Gastrocnemius medialis (tissue), 4 donors: ENCODE measurements at places on chromosomes 16 and 17.

- no peak for DNase-seq
These were observed 64.2 kb upstream of the COX10 start for GRCh38 chr17:14004927-14005620.

DNA sequence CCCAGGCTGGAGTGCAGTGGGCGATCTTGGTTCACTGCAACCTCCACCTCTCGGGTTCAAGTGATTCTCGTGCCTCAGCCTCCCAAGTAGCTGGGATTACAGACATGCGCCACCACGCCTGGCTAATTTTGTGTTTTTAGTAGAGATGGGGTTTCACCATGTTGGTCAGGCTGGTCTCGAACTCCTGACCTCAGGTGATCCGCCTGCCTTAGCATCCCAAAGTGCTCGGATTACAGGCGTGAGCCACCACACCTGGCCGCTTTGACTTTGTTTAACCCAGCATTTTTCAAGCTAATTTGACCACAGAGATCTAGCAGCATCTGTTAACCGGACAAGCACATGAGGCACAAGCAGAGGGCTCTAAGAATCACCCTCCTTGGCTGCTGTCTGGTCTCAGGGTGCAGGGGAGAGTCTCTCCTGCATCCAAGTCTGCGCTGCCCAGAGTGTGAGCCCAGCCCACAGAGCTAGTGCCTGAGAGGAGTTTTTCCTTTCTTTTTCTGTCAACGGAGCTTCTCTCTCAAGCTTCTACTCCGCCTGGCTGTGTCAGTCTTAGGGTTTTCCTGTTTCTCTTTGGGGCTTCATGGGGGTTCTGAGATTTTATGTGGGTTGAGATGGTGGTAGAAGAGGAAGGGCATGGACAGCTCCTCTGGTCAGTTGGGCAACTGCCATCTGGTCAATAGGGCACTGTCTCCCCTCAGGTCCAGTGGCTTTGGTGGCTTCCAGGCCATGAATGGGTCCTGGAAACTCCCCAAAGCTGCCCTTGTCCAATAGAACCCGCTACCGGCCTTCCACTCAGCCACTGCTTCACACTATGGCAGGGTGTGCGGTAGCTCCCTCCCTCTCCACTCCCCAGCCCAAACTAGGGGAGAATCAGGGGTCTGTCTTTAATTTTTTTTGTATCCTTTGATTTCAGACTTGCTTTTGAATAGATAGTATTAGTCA is 59.6 kb downstream of the TNFRSF13B start:
- DNase-seq = no peak

DNA sequence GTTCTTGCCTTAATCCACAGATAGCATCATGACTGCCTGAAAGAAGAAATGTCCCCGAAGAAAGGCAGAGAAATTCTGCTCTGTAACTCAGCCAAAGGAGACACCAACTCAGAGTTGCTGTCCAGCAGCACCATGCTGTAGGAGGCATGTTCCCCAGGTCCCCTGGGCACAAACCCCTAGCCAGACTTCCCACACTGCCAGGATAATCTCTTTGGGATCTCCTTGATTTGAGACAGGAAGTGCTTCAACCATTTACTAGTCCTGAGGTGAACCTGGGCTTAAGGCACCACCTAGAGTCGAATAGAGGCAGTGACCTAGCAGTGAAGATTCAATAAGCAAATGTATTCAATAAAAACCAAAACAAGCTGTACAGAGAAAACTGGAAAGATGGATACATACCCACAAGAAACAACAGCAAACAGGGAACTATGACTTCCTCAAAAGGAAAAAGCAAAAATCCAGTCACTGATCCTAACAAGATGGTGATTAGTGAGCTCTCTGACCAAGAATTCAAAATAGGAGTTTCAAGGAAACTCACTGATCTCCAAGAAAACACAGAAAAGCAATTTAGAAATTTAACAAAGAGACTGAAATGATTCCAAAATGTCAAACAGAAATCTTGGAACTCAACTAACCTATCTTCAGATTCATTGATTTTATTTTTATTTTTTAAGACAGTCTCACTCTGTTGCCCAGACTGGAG is 5.7 kb downstream of the OR4D2 start:
- no peak for DNase-seq

DNA sequence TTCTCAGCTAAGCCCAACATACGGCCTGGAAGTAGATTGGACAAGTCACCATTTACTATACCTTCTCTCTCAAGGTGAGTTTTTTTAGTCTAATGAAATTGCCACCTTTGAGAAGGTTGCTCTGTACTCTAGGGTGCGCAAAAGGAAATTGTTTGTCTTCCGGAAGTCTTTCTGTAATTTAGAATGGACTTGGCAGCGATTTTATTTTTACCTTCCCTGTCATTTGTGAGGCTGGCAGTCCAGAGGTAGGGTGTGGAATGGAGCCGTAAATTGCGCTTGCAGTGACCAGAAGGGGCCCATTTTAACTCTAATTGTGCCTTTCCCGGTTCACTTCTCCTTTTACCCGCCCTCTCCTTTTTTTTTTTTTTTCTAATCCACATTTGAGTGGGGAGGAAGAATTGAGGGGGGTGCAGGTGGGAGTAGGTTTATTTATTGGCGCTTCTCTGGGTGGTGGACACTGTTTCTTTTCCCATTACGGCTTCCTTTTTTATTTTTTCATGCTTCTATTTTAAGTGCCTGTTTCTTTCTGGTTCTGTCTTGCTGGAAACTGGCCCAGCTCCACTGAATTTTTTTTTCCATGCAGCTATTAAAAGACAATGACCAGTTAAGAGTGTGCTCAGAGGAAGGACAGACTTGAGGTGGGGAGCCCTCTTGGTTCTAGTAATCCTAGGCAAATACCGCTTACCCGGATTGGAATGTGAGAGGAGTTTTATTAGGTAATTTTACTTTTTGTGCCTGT is 89.7 kb upstream of the CLEC18A start:
- peak; percentile 61 for DNase-seq

- no peak for DNase-seq
These were observed 412 bp upstream of the ADGRG3 start for GRCh38 chr16:57667526-57668262.

DNA sequence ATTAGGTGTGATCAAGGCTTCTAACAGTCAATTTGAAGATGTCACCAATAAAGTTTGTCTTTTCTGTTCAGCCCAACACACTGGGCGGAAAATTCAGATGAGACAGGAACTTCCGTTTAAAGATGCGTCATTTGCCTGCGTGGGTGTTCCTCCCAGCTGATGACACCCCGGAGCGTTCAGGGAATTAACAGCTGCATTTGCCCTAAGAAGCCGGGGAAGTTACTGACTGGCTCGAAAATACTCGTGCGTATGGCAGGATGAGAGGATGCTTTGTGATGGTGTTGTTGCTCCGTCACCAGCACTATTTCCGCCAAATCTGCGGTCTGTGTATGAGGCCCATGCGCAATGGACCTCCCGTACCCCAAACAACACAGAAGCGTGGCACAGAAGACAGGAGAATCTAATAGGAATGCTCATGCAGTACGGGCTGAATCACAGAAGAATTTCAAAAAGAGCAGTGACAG is 11.9 kb upstream of the PVALEF start:
- DNase-seq = peak; percentile 32

GRCh38 chr16:74623839-74624235 is 16.9 kb upstream of the GLG1 start:
- no peak for DNase-seq

DNA sequence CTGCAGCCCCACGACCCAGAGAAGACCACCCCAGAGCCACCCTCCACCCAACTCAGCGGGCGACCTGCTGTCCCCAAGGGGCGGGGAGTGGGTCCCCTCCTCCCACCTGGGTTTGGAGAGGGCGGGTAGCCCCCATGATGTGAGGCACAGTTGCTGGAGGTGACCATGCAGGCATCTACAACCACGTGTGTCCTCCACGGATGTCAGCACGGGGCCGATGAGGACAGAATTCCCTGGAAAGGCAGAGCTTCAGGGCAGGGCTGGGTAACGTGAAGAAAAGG is 7.1 kb downstream of the UTS2R start:
- DNase-seq = no peak

- DNase-seq = no peak
These were observed 3.6 kb downstream of the PRCD start for GRCh38 chr17:76543482-76543825.

DNA sequence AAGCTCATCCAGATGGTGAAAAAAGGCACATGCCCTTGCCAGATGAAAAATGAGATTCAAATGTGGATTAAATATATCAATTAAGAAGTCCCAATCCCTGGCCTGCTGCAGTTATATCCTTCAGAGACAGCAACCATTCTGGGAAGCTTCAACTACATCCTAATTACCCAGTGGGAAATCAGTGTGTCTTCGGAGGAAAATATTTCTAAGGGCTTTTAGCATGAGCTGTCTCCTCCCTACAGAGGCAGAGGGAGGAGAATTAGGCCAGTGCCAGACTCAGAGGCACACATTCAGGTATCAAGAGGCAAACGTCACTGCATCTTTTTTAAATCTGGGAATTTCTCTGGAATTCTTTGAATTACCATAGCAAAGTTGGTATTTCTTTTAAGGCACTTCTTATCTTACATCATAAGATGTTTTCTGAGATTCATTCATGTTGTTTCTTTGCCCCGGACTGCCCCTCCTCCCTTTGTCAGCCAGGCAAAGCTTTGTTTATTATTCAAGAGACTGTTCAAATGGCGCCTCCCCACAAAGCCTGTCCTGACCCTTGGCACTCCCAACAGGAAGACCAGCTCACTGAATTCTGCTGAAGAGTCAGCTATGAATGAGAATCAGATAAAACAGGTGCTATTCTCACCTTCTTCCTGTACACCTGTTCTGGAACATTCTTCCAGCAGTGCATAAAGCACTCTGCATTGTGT is 38.3 kb upstream of the SMPD3 start:
- no peak for DNase-seq

DNA sequence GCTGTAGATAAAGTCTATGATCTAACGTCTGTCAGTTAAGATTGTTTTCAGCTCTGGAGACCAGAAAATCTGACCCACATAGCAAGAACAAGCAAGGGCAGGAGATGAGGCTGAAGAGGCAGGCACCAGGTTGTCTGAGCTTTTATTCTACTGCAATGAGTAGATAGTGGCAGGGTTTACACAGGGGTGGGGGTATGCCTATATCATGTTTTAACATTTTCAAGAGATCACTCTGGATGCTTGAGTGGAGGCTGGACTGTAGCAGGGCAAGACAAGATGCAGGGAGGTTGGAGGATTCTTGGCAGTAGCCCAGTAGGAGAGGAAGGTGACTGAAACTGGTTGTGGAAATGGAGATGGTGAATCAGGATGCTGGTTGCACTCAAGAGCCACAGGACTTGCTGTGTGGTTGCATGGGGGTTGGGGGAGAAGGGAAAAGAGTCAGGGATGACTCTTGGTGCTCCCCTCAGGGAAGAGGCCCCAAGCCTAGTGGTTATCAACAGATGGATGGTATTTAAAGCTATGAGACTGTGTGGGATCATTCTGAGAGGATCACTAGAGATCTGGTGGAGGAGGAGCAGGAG is 143.1 kb upstream of the KCNJ18 start:
- no peak for DNase-seq

GRCh38 chr17:78735832-78736525 is 46.1 kb downstream of the CYTH1 start:
- no peak for DNase-seq

- no peak for DNase-seq
These were observed 22.5 kb upstream of the LYRM9 start for GRCh38 chr17:27915709-27916108.

- no peak for DNase-seq
These were observed 8.6 kb downstream of the SENP3 start for GRCh38 chr17:7570351-7570750.

GRCh38 chr17:57133486-57133885 is 48.4 kb downstream of the AKAP1 start:
- no peak for DNase-seq
